Smooth muscle cell of the brain vasculature (primary cell): ENCODE measurements at places on chromosomes 4 and X.

GRCh38 chr4:663438-664428 lies 10.3 kb downstream of the ATP5ME start:
- no peak for DNase-seq

DNA sequence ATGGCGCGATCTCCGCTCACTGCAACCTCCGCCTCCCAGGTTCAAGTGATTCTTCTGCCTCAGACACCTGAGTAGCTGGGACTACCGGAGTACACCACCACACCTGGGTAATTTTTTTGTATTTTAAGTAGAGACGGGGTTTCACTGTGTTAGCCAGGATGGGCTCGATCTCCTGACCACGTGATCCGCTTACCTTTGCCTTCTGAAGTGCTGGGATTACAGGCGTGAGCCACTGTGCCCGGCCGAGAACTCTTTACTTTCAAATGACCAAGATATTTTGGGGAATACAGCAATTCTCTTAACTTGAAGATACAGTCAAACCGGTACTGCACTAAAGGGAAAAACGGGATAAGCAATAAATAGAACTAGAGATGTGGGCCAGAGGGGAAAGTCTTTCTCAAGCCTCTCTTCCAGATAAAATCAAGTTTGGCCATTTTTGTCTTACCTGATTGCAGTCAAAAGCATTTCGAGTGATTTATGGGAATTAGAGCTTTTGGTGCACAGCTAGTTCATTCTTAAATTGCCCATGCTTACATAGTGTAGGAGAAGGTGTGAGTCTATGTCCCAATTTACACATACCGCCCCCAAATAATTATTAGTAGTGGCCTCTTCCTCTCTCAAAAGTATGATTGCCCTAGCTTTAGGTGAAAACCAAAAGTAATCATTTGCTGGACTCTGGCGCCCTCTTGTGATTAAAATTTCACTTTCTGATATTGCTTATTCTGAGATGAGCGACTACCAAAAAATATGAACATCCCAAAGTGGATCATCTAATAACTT lies 53.2 kb upstream of the ABCG2 start:
- DNase-seq: no peak

DNA sequence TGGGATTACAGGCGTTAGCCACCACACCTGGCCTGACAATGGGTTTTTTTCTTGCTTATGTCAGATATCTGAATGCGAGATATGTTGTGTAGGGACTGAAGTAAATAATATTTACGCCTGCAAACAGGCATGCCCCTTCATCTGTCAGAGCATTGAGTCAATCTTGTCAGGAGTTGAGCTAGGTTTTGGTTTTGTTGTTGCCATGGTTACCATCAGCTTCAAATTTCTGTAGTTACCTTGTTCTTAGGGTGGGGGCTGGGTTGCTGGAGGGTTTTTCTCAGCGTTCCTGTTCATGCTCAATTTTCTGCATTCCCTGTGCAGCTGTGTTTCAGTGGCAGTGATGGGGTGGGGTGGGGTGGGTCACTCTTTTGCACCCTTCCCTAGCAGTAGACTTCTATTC lies 14.5 kb downstream of the MRPL1 start:
- DNase-seq: no peak

- DNase-seq: no peak
These were observed 78.1 kb upstream of the TNIP3 start for GRCh38 chr4:121242188-121242750.

- no peak for DNase-seq
These were observed 231.1 kb downstream of the SLC39A8 start for GRCh38 chr4:102114118-102114630.

- no peak for DNase-seq
These were observed 110.2 kb downstream of the PDE5A start for GRCh38 chr4:119518230-119518892.

GRCh38 chrX:9466124-9466495 lies 1.3 kb downstream of the TBL1X start:
- no peak for DNase-seq

DNA sequence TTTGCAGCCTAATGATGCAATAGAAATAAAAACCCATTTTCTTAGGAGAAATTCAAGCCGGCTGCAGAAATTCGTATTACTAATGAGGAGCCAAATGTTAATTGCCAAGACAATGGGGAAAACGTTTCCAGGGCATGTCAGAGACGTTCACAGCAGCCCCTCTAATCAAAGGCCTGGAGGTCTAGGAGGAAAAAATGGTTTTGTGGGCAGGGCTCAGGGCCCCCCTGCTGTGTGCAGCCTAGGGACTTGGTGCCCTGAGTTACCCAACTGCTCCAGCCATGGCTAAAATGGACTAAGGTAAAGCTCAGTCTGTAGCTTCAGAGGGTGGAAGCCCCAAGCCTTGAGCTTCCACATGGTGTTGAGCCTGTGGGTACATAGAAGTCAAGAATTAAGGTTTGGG lies 461.4 kb downstream of the FAT4 start:
- DNase-seq: no peak

DNA sequence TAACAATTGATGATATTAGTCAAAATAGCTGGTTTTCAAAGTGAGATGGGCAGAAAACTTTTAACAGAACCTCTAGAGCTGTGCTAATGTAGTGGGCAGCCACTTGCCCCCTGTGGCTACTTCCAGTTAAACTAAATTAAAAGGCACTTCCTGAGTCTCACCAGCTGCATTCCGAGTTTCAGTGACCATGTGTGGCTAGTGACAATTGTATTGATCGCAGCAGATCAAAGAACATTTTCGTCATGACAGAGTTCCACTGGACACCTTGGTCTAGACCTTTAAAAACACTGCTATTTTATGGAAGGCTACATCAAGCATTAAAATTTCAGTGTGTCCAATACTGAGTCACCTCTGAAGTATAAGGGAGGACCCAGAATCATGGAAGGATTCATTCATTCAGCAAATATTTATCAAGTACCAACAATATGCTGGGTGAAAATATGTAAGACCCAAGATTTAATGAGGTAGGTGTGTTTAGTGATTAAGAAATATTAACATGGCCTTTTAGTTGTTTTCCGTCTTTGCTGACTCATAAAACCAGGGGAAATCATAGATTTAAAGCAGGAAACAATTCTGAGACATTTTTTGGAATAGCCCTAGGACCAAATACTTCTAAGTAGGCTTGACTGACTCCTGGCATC lies 5.1 kb upstream of the FAT1 start:
- DNase-seq: no peak

DNA sequence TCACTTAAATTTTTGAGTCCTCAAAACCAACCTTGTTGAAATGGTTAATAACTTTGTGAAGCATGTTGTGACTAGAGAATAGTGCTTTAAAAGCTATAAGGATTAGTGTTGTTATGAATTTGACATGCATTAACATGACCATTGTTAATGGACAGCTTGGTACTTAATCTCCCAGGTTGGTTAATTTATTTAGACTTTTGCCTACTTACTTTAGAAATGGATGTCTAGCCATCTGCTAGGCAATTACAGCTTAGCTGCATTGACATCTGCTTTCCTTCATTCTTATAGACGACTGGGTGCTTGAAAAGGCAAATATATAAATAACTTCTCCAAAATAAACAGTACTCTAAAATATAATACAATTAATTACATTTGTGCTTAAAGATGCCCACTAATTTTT lies 368.0 kb downstream of the CCSER1 start:
- no peak for DNase-seq

DNA sequence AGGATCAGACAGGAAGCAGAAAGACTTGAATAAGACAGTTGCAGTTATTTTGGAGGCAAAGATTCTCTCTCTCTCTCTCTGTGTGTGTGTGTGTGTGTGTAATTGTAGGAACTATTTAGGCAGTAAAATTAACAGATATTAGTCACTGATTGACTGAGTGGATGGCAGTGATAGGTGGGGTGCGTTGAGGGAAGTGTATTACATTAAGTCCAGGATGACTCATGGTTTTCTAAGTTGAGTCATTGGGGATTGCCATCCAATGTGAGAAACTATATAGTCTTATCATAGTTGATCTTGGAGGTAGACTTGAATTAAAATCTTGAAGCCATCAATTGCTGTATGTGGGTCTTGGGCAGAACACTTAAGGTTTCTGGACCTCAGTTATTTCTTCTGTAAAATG lies 75.4 kb downstream of the AR start:
- no peak for DNase-seq

GRCh38 chr4:823176-823760 lies 2.7 kb downstream of the CPLX1 start:
- no peak for DNase-seq

GRCh38 chr4:1246111-1246881 lies 2.6 kb downstream of the CTBP1 start:
- no peak for DNase-seq

DNA sequence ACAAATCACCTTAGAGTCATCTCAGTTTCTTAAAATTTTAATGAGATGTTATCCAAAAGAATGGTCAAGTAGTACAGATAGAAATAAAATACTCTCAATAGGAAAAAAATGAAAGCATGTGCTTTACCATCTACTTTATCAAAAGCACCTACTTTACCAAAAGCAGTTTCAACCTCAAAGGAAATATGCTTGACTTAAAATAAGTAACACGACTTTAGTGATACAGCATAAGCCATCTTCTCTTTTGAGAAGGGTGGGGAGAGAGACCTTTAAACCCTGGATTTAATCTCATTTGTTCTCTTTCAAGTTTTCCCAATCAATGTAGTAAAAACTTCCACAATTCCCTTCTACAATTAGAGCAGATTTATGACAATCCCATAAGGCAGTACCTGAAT lies 26.5 kb downstream of the OTUD4 start:
- DNase-seq: no peak

DNA sequence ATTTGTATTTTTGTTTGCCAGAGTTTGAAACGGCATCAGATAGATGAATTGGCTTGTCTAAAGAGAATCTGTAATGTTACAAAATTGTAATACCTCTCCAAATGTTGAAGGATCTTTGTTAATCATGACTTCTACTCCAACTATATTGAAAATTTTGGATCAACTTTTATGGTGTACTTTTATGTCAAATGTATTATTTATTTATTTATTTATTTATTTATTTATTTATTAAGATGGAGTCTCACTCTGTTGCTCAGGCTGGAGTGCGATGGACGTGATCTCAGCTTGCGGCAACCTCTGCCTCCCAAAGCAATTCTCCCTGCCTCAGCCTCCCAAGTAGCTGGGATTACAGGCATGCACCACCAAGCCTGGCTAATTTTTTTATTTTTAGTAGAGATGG lies 36.0 kb downstream of the RPA4 start:
- no peak for DNase-seq

- no peak for DNase-seq
These were observed 30.9 kb upstream of the INTS6L start for GRCh38 chrX:135489542-135489941.

GRCh38 chr4:178523038-178523437 lies 1080.8 kb upstream of the AGA start:
- DNase-seq: no peak

- DNase-seq: no peak
These were observed 418.6 kb upstream of the DIPK2B start for GRCh38 chrX:45619290-45619689.

DNA sequence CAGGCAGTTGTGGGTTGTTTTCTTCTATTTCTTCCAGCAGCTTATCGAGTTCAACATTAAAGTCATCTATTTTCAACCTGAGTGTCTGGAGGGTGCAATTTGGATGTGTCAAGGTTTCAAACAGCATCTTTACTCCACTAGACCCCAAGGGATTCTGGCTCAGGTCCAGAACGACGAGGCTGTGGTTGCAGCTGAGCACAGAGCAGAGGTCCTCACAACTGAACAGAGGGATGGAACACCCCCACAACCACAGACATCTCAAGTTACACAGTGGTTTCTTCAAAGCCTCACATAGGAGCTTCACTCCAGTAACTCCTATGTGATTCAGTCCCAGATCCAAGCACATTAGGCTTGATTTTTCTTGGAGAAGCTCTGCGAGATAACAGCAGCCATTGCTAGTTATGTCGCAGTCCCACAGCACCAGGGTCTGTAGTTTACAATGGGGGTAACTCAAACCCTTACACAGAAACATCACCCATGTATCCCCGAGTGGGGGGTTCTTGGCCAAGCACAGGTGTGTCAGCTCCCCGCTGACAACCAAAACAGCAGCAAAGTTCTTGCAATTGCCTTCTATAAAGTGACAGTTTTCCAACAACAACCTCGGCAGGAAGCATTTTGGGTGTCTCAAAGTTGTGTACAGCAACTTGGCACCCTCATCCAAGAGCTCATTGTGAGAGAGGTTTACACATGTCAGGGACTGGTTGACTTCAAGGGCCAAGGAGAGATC lies 2.8 kb downstream of the NLRP2B start:
- DNase-seq: no peak

GRCh38 chrX:110675886-110676285 lies 119.7 kb downstream of the CHRDL1 start:
- no peak for DNase-seq

GRCh38 chr4:126489826-126490463 lies 1142.8 kb upstream of the INTU start:
- no peak for DNase-seq

DNA sequence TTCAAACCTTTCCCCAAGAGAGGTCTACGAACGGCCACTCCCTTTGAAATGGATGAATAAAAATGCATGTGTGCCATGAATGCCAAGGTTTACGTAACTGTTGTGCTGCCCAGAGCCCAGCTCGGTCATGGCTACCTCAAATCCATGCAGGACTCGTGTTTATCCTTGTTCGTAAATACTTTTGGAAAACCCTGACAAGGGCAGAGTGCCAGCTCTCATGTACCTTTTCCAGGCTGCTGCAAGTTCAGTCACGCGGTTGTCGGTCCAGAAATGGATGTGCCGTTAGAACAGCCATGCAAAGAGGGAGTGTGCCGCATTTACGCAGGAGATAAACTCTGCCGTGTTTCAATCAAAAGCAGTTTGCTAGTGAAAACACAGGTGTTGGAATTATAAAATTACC lies 123.4 kb downstream of the AMELX start:
- DNase-seq: no peak

- DNase-seq: no peak
These were observed 5.7 kb upstream of the PPEF2 start for GRCh38 chr4:75907966-75908365.
